Non-pigmented ciliary epithelial cell (primary cell): ENCODE measurements at places on chromosomes 2 and 18.

DNA sequence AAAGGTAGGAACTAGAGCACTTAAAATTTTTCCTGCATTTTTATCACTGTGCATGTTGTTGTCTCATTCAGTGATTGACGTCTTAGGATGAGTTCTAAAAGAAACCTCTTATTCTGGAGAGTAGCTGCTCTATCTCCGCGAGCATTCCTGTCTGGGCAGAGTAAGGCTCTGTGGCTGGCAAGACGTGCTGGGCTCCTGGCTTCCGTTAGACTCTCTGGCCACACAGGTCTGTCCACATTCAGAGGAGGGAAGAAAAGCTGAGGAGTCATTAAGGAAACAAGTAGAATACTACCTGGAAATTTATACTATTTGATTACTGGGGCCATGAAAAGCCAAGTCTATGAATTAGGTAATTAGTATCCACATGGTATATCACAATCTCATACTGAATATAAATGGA is 138.0 kb upstream of the DNMT3A start:
- DNase-seq = no peak

DNA sequence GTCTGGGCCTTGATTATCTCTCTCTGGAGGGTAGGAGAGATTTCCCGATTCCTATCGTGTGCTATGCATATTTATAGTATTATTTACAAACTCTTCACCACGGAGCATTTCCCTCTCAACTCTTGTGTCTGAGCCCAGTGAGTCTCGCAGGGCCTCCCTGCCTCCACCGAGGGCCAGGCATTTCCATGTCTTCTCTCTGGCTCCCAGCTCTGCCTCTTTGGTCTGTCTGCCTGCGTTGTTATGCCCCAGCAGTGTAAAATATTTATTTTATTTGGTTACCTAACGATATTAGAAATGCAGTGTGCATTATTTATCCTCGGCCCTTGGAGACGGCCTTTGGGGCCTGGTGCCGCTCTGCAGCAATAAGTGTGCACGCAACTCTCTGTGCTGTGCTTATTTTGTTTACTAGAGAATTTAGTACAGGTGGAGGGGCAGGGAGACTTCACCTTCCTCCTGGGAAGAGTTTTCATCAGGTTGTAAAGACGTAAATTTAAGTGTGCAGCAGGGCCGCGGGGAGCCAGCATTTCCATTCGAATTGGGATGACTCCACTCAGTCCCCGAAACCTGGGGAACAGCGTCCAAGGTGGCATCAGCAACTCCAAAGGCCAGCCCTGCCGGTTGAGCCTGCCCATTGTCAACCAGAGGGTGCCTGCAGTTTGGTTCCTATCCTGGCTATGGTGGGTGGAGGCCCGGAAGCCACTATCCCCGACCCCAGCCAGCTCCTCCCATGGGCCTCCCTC is 100.2 kb downstream of the PTGR3 start:
- DNase-seq = no peak

GRCh38 chr2:200450288-200450687 is 59.6 kb downstream of the KCTD18 start:
- DNase-seq = no peak

- no peak for DNase-seq
Measured at GRCh38 chr18:10476338-10476791, 21.9 kb downstream of the APCDD1 start.

DNA sequence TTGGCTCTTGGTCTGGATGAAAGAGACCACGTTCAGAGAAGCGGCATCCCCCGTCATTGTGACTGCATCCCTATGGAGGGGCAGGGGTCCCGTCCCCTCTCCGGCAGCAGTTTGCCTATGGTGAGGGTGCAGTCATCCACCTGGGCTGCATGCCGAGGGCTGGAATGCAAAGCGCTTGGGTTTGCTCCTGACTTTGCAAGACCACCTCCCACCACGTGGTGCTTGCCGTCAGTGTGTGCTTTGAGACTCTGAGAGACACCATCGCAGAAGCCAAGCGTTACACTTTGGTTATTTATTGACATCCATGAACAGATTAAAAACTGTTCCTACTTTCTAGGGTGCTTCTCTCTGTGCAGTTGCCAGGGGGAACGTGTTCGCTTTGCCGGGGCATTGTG is 59.5 kb downstream of the SH3RF3 start:
- no peak for DNase-seq

DNA sequence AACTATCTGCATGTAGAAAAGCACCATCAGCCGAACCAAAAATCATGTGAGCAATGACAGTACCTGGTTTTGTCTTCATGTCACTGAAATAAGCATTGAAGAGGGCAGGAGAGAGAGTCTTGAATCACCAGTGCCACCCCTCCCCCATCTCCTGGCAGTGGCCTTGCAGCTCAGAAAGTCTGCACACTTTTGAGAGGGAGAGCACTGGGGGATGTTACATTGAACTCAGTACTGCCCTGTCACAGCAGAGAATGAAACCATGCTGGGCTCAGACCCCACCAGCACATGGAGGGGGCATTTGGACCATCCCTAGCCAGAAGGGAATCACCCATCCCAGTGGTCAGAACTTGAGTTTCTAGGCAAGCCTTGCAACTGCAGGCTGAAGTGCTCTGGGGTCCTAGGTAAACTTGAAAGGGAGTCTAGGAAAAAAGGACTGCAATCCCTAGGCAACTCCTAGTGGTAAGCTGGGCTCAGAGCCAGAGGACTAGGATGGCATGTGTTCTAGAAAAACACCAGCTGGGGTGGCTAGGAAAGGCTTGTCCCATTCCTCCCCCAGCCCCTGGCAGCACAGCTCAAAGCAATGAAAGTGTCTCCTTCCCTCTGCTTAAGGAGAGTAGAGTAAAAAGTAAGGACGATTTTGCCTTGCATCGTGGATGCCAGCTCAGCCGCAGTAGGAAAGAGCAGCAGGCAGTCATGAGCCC is 259.9 kb upstream of the MYT1L start:
- no peak for DNase-seq

DNA sequence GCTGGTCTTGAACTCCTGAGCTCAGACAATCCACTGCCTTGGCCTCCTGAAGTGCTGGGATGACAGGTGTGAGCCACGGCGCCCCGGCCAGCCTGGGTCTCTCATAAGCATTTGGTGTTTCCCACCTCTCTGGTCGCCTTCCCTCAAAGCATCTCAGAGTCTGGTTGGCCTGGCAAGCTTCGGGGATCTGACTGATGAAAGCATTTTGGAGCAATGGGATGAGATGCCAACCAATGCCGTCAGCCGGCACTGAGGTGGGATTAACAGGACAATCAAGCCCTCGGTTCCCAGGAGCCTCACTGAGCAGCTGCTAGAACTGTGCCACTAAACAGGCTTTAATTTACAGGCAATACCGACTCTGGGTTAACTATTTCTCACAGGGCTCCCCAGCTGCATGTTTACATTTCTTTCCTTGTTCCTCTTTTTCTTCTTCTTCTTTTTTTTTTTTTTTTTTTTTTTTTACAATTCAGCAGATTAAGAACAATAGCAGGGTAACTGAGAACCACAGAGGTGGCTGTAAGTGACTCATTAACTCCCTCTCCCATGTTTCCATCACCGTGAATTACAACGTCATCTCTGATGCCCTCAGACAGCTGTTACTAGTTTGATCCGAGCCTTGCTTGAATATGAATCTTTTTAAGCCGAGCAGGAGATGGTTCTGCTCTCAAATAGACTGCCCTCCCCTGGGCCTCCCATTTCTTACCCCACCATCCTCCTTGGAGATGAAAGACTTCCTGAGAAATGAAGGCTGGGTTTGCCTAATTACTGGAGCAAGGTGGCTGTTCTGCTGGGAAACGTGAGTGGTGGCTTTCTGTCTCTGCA is 37.9 kb downstream of the ODC1 start:
- no peak for DNase-seq

GRCh38 chr2:67215214-67216055 is 181.7 kb upstream of the ETAA1 start:
- peak; percentile 41 for DNase-seq

- DNase-seq = peak; percentile 42
Measured at GRCh38 chr18:60534538-60534937, 162.0 kb upstream of the MC4R start.

DNA sequence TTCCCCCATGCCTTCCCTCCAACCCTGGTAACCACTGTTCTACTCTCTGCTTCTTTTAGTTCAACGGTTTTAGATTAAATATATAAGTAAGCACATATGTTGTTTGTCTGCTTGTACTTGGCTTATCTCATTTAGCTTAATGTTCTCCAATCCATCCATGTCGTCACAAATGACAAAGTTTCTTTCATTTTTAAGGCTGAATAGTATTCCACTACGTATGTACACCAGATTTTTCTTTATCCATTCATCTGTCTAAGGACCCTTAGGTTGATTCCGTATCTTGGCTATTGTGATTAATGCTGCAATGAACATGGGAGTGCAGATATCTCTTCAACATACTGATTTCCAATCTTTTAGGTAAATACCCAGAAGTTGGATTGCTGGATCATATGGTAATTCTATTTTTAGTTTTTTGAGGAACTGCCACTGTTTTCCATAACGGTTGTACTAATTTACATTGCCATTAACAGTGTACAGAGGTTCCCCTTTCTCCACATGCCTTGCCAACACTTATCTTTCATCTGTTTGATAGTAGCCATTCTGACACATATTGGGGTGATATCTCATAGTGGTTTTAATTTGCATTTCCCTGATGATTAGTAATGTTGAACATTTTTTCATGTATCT is 8.1 kb downstream of the ASB3 start:
- DNase-seq = no peak

- no peak for DNase-seq
Measured at GRCh38 chr2:217976301-217976700, 26.5 kb downstream of the TNS1 start.

DNA sequence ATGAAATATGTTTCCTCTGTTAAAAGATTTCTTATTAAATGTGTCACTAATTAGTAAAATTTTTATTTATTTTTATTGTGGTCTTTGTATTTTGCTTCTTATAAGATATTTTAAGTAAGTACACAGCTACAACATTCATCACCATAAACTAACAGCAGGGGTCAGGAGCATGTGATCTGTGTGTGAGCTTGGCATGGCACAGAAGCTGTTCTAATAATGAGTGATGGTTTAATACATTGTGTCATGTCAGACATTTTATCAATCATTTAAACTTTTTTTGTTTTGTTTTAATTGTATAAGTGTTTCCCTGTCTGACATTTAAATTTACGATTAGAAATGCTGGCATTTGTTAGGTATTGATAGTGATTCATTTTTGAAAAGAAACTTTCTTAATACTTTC is 585.4 kb downstream of the DSC3 start:
- DNase-seq = no peak

- DNase-seq = no peak
Measured at GRCh38 chr18:3619222-3619621, 169.2 kb downstream of the TGIF1 start.

DNA sequence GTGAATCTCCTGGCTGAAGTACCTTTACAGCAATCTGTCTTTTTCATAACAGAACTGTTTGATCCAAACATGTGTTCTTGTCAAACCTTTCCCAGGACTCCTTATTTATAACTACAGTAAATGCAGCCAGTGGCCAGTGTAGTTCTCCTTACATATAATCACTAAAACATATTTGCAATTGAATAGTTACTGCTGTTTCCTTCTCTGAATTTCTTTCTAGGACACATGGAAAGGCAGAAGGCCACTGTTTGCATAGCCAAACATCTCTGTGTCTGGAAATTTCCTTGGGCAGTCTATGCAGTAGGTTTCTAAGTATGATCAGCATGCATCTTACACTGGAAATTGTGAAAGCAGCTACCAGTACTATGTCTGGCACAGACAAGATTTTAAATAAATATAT is 57.4 kb upstream of the COL3A1 start:
- no peak for DNase-seq

- no peak for DNase-seq
Measured at GRCh38 chr2:188303363-188304031, 11.8 kb downstream of the GULP1 start.

GRCh38 chr2:36539631-36540030 is 58.3 kb downstream of the FEZ2 start:
- no peak for DNase-seq

- DNase-seq = no peak
Measured at GRCh38 chr2:241641631-241642030, 4.1 kb downstream of the ATG4B start.

DNA sequence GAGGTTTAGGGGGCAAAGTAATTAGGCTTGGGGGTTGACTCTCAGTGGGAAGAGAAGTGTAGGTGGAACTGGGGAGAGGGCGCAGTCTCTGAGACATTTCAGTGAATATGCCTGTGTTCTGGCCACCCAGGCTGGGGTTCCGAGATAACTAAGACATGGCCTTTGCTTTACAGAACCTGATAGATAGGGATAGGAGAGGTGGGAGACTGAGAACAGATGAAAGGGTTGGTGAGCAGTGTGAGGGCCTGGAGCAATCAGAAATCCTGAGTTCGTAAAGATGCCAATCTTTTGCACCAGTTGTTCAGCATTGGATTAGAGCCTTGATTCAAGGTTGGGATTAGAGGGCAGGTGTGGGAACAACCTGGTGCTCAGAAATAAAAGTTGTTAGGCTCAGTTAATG is 15.6 kb downstream of the PARD3B start:
- DNase-seq = no peak

DNA sequence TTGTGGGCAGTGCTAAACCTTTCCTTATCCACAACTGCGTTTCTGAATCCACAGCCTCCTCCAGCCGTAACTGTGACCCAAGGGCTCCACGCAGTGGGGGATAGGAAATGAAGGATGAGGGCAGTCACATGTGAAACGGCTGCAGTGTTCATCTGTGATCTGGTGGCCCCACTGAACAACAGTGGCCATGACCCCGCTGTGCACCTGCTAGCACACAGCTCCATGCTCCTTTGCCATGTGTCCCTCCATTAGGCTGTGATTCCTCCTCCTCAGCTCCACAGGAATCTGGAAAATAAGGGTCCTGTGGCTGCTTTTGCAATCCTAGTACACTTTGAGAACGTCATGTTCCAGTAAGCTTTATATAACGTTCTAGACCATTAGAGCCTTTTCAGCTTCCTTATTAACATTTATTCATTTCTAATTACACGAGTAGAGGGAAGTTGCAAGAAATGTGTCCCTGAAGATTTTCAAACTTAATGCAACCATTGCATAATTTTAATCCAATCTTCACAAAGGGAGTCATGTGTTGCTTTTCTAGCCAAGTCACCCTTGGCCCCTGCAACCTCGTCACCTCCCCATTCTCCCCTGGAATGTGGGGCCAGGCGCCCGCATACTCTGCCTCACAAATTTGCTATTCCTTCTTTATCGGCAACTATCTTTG is 7.1 kb upstream of the NAPG start:
- no peak for DNase-seq

DNA sequence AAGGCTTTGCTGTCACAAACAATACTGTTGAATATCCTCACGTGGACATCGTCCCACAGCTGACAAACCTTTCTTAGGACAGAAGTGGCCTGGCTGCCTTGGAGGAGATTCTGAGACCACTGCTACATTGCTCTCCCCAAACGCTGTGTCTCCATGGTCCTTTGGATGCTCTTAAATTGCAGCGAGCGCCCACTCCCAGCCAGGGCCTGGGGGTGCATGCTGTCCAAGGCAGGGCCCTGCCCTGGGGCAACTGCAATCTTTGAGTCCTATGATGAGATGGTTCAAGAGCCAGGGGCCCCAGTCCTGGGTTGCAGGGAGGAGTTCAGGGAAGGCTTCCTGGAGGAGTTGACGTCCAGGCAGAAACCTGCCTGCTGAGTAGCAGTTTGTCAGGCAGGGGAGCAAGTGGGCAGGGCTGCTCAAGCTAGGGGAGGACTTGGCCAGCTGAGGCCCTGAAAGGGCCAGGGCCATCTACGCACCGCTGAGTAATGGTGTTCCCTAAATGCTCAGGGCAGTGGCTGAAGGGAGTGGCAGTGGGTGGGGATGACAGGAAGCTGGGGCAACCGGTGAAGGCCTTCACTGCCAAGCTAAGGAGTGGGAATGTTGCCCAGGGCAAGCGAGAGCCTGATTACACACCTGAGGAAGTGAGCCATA is 10.8 kb upstream of the SDC1 start:
- no peak for DNase-seq

- DNase-seq = no peak
Measured at GRCh38 chr18:45654677-45655076, 39.4 kb downstream of the SLC14A2 start.

GRCh38 chr2:73838889-73839534 is 10.3 kb downstream of the STAMBP start:
- no peak for DNase-seq
